Right atrium auricular region (tissue), 2 donors: ENCODE measurements at places on chromosomes 16 and 17. TPM values are rescaled to one million over a fixed set of nuclear protein-coding genes. Genes with fewer than 3 reads are reported as not detected.

HSD11B2 gene
- total RNA-seq: not detected

WNT9B gene
- total RNA-seq: 22.1 TPM

DNA sequence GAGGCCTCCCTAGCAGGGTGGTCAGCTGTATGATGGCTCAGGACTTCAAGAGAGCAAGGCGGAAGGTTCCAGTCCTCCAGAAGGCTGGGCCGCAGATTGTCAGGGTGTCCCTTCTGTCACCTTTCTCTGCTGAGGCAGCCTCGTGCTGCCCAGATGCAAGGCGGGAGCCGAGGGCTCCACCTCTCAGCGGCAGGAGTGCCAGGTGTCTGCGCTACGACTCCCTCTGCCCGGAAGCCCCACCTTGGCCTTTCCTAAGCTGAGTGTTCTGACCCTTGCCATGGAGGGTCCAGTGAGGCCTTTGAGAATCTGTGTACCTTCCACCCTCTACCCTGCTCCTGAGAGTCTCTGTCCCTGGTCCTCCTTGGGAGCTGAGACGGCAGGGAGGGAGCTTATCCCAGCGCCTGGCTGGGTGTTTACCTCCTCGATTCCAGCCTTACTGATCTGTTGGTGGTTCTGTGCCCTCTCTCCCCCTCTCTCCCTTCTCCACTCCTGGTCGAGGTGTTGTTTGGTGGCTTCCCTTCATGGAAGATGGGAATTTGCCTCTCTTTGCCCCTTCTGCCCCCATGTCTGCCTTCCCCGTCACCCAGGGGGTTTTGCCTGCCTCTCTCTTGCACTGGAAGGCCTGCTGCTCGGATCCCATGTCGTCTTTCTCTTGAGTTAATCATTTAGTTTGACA lies 2.2 kb upstream of the ZNF750 start:
- no peaks in the 10 kb centered on the region for H3K27me3 ChIP-seq
- DNase-seq: no peak
- H3K4me3 ChIP-seq: no peak overlapping the region
- no peaks in the 10 kb centered on the region for H3K36me3 ChIP-seq

DNA sequence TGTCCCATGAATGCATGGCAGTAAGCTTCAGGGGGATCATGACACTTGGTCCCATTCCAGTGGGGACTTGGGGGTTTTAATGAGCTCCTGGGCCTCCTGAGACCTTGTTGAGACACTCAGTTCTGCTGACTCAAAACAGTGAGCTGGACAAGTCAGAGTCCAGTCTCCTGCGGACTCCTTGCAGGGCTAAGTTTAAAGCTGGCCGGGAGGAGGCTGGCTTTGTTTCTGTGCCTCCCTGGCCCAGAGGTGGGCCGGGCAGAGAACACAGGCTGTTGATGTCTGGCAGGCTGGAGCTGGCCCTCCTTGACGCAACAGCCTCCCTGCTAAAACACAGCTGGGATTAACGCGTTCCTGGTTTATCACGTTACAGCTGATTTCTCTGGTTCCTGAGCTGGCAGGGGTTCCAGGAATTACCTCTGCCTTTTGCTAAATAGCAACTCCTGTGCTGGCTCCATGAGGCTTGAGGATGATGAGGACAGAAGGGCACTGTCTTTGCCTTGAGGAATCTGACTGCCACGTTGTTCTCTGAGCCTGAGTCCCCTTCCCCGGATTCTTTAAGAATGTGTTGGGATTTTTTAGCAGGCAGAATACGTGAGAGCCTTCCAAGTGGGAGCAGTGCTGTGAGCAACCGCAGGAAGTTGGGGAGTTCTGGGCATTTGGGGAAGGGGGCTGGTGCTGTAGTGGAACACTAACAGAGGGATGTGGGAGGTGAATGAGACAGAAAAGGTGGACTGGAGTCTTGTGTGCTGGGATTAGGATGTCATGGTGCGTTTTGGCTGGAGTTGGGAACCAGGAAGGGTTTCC lies 2.0 kb downstream of the GPT2 start:
- no peaks in the 10 kb centered on the region for H3K36me3 ChIP-seq
- peak overlapping the region; percentile 40 for H3K27ac ChIP-seq
- no peak overlapping the region for H3K4me3 ChIP-seq
- H3K4me1 ChIP-seq: no peaks in the 10 kb centered on the region

- no peak overlapping the region for H3K27ac ChIP-seq
- no peak overlapping the region for H3K4me3 ChIP-seq
- DNase-seq: no peak
- H3K36me3 ChIP-seq: peaks cover 33% of the 10 kb centered on the region
Observed at GRCh38 chr16:2054543-2055245, 6.9 kb downstream of the TSC2 start.
